Fibroblast of lung (primary cell): ENCODE measurements at places on chromosomes 3 and 15. TPM values are rescaled to one million over a fixed set of nuclear protein-coding genes. Genes with fewer than 3 reads are reported as not detected.

Gene SCAANT1
- total RNA-seq = 1.7 TPM in 1 of 2 replicates, not detected in the other

Gene FAM107A
- under 0.01 TPM in 2 replicates for total RNA-seq

Gene SERPINI2
- not detected in 2 replicates for total RNA-seq

Gene WDR93
- total RNA-seq = under 0.01 and 0.17 TPM in 2 replicates

Gene TP53BP1
- total RNA-seq = 79.9 and 132 TPM in 2 replicates

Gene DHFR2
- 6.9 and 7.2 TPM in 2 replicates for total RNA-seq

GRCh38 chr3:23004971-23005370, 198.2 kb upstream of the UBE2E2 start:
- H3K4me3 ChIP-seq = no peak overlapping the region
- no peak overlapping the region for H3K27ac ChIP-seq
- no peaks in the 10 kb centered on the region for H3K27me3 ChIP-seq
- peak; percentile 73 for DNase-seq

DNA sequence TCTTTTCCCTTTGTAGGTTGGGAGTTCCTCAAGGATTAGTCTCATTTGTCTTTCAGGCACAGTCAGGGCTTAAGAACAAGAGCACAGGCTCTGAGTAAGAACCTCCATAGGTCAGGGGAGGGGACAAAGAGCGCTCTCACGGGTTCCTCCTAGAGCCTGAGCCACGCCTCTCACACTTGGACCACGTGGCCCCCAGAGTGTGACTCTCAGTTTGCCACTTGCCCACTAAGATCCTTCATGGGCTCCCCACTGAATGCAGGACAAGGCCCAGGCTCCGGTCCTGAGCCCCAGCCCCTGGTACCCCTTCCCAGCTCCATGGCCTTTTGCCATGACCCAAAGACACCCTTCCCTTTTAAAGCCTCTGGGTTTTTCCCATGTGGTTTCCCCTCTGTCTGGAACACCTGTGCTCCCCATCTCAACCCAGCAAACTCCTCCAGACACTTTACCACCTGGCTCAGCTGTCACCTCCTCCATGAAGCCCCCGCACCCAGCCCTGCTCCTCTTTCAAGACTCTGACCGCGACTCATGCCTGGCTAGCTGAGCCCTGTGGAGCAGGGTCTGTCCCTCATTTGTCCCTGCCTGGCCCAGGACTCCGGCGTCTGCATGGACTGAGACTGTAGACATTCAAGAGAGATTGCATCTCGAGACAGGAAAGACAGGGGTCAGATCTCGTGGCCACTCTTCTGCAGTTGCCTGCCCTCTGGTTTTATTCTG, 32.7 kb downstream of the IQSEC1 start:
- no peak overlapping the region for H3K27ac ChIP-seq
- H3K4me3 ChIP-seq = no peak overlapping the region
- no peaks in the 10 kb centered on the region for H3K36me3 ChIP-seq
- H3K27me3 ChIP-seq = peaks cover 3% of the 10 kb centered on the region

GRCh38 chr3:52253314-52254304, 8.1 kb downstream of the PPM1M start:
- peaks cover 32% of the 10 kb centered on the region for H3K36me3 ChIP-seq
- H3K4me1 ChIP-seq = no peaks in the 10 kb centered on the region
- no peak overlapping the region for H3K27ac ChIP-seq
- H3K27me3 ChIP-seq = no peaks in the 10 kb centered on the region

GRCh38 chr3:160402221-160403027, 3.0 kb downstream of the SMC4 start:
- H3K4me3 ChIP-seq = peak overlapping the region; percentile 96
- no peaks in the 10 kb centered on the region for H3K36me3 ChIP-seq
- H3K4me1 ChIP-seq = peaks cover 5% of the 10 kb centered on the region
- H3K27ac ChIP-seq = no peak overlapping the region
- DNase-seq = peak; percentile 54

DNA sequence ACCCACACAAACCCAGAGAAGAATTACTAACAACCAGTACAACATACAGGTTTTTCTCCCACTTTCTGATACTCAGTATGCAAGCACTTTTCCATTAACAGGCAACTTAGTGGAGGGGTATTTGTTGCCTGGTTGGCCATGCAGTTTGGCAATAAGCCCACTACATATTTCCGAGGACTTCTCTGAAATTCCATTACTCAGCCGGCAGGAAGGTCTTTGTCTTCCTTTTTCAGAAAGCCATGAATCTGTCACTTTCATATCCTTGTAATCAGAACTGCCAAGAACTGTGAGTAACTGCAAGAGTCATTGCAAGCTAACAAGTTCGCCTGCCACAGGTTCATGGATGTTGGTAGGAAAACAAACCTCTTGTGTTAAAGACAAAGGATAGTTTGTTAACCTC, 422.3 kb upstream of the ROBO1 start:
- H3K27me3 ChIP-seq = no peaks in the 10 kb centered on the region
- H3K27ac ChIP-seq = no peak overlapping the region
- H3K4me1 ChIP-seq = no peaks in the 10 kb centered on the region
- H3K4me3 ChIP-seq = no peak overlapping the region
- DNase-seq = peak; percentile 68
- no peaks in the 10 kb centered on the region for H3K36me3 ChIP-seq

DNA sequence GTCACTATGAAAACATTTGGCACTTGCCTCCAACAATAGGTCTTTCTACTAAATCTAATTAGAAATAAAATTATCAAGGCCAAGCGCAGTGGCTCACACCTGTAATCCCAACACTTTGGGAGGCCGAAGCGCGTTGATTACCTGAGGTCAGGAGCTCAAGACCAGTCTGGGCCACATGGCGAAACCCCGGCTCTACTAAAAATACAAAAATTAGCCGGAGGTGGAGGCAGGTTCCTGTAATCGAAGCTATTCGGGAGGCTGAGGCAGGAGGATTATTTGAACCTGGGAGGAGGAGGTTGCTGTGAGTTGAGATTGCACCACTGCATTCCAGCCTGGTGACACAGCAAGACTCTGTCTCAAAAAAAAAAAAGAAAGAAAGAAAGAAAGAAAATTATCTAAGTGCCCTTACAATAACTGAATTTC, 1.6 kb upstream of the PLD1 start:
- peak; percentile 75 for DNase-seq
- H3K36me3 ChIP-seq = no peaks in the 10 kb centered on the region
- no peaks in the 10 kb centered on the region for H3K27me3 ChIP-seq

DNA sequence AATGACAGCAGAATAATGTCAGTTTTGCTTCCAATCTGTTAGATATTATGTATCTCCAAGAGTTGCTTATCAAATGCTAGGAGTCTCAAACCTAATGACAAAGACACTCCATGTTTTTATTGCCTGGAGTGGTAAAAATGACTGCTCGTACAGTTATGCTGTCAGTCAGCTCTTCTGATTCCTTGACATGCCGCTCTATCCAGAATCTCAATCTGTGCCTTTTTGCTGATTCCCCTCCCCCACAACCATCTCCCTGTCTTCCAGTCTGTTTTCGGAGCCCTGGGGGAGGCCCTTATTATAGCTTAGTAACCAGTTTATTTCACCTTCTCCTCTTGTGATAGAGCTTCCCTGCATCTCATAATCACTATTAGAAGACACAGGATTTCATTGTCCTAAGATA, 2.6 kb downstream of the MKRN2 start:
- no peak for DNase-seq
- H3K36me3 ChIP-seq = no peaks in the 10 kb centered on the region
- no peaks in the 10 kb centered on the region for H3K27me3 ChIP-seq
- H3K4me3 ChIP-seq = no peak overlapping the region
- H3K4me1 ChIP-seq = peaks cover 4% of the 10 kb centered on the region
- no peak overlapping the region for H3K27ac ChIP-seq

GRCh38 chr3:99634881-99635280, 3.5 kb upstream of the COL8A1 start:
- no peak overlapping the region for H3K4me3 ChIP-seq
- no peak overlapping the region for H3K27ac ChIP-seq
- no peak for DNase-seq

- no peak for DNase-seq
- H3K4me1 ChIP-seq = no peaks in the 10 kb centered on the region
- no peak overlapping the region for H3K4me3 ChIP-seq
- H3K27ac ChIP-seq = no peak overlapping the region
These were observed 28.7 kb downstream of the SST start for GRCh38 chr3:187641320-187642016.

DNA sequence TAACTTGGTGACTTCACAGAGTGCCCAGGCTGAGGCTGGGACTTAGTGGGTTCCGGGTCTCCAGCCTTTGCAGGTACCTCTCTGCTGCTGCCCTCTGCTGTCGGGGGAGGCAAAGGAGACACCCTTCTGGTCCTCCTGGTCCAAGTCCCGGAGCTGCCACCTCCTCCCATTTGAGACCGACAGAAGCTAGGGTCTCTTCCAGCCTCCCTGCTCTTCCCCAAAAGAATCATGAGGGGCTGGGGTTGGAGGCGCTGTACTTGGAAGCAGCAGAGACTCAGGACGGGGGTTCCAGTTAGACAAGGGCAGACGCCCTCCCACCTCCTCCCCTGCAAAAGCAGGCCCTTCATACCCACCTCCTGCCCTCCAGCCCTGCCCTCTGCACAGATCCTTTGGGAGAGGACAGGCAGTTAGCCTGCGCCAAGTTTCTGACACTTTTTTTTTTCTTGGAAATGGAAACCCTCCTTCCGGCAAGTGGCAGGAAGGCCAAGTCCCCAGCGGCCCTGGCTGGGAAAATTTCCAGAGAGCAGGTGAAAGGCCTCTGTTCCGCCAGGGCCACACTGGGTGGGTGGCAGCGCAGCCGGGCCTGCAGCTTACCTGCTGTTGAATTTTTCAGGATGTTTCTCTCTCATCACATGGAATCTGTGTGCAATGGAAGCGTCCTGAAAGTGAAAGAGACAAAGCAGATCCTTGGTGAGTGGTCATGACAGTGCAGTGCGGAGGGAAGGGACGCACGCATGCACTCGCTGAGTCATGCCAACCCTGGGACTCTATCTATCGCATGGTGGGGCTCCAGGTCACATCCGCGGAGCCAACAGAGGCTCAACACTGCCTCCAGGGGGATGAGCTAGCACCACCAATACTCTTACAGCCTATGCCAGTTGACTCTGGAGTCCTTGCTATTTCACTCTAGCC, 119.9 kb downstream of the DGKG start:
- H3K36me3 ChIP-seq = no peaks in the 10 kb centered on the region
- H3K27me3 ChIP-seq = no peaks in the 10 kb centered on the region
- H3K27ac ChIP-seq = peak overlapping the region; percentile 42
- H3K4me1 ChIP-seq = peaks cover 2% of the 10 kb centered on the region
- peak; percentile 80 for DNase-seq
- H3K4me3 ChIP-seq = peak overlapping the region; percentile 11

GRCh38 chr3:58129041-58129770, 81.6 kb downstream of the DNASE1L3 start:
- DNase-seq = no peak
- no peak overlapping the region for H3K27ac ChIP-seq
- H3K36me3 ChIP-seq = peaks cover 10% of the 10 kb centered on the region
- H3K27me3 ChIP-seq = no peaks in the 10 kb centered on the region
- H3K4me3 ChIP-seq = no peak overlapping the region

DNA sequence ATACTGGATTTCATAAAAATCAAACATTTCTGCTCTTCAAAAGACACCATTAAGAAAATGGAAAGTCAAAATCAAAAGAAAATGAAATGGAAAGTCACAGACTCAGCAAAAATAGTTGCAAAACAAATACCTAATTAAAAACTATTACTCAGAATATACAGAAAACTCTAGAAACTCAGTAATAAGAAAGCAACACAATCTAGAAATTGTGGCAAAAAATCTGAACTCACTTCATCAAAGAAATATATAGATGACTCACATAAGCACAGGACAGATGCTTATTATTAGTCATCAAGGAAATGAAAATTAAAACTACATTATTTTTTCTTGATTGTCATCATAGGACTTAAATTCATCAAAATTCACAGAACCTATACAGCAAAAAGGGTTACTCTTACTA, 430.0 kb downstream of the SHQ1 start:
- peak; percentile 31 for DNase-seq
- no peak overlapping the region for H3K27ac ChIP-seq
- H3K4me3 ChIP-seq = no peak overlapping the region
- H3K36me3 ChIP-seq = no peaks in the 10 kb centered on the region

GRCh38 chr3:190205739-190206138, 85.0 kb upstream of the P3H2 start:
- H3K27ac ChIP-seq = no peak overlapping the region
- H3K27me3 ChIP-seq = no peaks in the 10 kb centered on the region
- DNase-seq = peak; percentile 81
- no peaks in the 10 kb centered on the region for H3K36me3 ChIP-seq

DNA sequence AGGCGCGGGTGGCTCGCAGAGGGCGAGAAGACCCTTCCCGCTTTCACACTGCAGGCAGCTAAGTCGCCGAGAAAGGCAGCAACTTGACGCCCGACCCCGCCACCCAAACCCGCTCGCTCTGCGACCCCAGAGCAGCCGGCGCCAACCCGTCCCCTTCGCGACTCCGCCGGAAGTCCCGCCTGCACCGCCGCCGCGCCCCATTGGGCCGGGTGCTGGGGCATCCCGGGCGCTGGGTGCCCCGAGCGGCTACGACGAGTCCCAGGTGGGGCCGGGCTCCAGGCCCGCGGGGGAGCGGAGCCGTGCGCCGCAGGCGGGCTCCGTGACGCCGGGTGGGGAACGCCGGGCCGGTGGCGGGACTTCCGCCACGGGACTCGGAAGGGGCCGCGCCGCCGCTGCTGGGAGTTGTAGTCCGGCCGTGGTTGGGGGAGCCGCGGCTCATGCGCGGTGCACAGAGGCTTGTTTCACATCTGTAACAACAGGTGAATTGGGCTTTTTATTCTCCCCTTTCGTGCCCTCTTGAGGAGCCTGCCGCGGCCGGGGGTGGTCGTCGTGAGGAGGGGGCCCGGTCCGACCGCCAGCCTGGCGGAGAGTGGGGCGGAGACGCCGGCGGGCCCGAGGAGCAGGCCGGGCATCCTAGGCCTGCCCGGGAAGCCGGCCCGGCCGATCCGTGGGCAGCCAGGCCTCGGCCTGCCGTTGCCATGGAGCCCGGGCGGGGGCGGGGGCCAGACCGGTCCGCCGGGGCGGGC, at the start of gene DHX30:
DHX30 (plus strand) TSS at position 405 of the 746 bp plus-strand sequence. CDS start 7,546 bp downstream, outside the sequence.
- DNase-seq = peak; percentile 87
- no peaks in the 10 kb centered on the region for H3K27me3 ChIP-seq
- peak within 1 kb of the TSS; percentile 74 for H3K4me3 ChIP-seq
- peak within 1 kb of the TSS; percentile 71 for H3K27ac ChIP-seq

GRCh38 chr3:134795746-134796280, 753 bp downstream of the EPHB1 start:
- peak overlapping the region; percentile 55 for H3K4me3 ChIP-seq
- no peaks in the 10 kb centered on the region for H3K36me3 ChIP-seq
- DNase-seq = peak; percentile 26
- H3K27ac ChIP-seq = no peak overlapping the region

DNA sequence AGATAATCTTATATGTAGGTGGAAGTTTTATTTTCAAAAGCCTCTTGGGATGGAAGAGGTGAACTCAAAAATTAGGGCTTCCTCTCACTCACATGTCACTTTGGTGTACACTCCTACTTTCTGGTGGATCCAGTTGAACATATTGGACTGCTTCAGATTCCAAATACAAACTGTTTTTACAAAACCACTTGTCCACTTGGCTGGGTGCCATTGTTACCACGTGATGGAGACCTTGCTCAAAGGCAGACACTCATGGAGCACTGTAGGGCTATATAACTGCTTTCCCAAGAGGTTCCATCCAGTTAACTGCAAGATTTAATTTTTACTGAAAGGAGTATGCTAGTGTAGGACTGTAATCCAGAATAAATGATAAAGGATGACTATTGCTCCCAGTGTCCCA, 307.0 kb downstream of the EPHA6 start:
- no peaks in the 10 kb centered on the region for H3K27me3 ChIP-seq
- H3K36me3 ChIP-seq = no peaks in the 10 kb centered on the region
- H3K27ac ChIP-seq = no peak overlapping the region
- DNase-seq = no peak
- H3K4me3 ChIP-seq = no peak overlapping the region

GRCh38 chr3:169286214-169286613, 377.3 kb downstream of the MECOM start:
- no peaks in the 10 kb centered on the region for H3K27me3 ChIP-seq
- H3K4me3 ChIP-seq = no peak overlapping the region
- no peaks in the 10 kb centered on the region for H3K36me3 ChIP-seq
- H3K4me1 ChIP-seq = no peaks in the 10 kb centered on the region
- DNase-seq = no peak
- H3K27ac ChIP-seq = no peak overlapping the region
